ENCODE measurements at places on chromosomes 3 and 15.

- DNase-seq, result no peak
Measured at GRCh38 chr15:90582553-90582952, 52.8 kb downstream of the CRTC3 start.

GRCh38 chr3:57794501-57794900 lies 38.4 kb downstream of the SLMAP start:
- DNase-seq, result no peak

- DNase-seq, result no peak
Measured at GRCh38 chr3:52535411-52536111, 844 bp upstream of the UQCC5 start.

GRCh38 chr3:190281308-190282051 lies 40.8 kb downstream of the CLDN1 start:
- no peak for DNase-seq

- no peak for DNase-seq
Measured at GRCh38 chr3:194019398-194020165, 116.4 kb upstream of the HES1 start.

DNA sequence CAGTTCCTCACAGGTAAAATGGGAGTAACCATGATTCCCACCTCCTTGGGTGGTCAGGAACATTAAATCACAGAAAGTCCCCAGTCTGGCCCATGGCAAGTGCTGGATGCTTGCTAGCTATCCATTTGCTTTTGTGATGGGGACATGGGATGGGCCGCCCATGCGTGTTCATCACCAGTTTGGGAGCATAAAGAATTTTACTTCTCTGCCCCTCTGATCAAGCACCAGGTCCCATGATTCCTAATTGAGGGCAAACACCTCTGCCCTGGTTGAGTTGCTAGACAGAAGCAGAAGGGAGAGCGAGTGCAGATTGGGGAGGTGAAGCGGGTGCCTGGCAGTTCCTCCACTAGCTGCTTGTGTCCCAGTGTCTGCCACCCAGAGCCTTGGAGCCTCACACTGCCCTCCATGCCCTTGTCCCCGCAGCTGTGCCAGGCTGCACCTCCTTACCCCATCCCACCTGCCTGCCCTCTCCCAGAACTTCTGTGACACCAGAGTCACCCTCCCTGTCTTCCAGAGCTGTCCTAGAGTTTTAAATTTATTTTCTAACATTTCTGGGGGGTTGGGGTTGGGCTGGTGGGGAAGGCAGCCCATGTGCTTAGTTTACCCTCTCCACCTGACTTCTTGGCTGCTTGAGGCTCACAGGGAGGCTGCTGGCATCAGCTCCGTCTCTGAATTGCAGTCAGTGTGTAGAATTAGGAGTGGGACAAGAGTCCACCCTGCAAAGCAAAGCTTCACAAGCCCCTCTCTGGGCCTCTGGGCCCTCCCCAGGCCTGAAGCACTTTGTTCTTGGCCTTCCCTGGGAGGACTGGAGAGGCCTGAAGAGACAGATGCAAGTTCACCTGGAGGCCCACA lies 18.4 kb downstream of the CFAP100 start:
- no peak for DNase-seq

GRCh38 chr3:188452158-188452772 lies 298.3 kb downstream of the LPP start:
- DNase-seq, result no peak

- DNase-seq, result no peak
Measured at GRCh38 chr15:69610277-69610676, 157.7 kb downstream of the RPLP1 start.

GRCh38 chr3:192445770-192446644 lies 281.3 kb downstream of the FGF12 start:
- peak; percentile 14 for DNase-seq

DNA sequence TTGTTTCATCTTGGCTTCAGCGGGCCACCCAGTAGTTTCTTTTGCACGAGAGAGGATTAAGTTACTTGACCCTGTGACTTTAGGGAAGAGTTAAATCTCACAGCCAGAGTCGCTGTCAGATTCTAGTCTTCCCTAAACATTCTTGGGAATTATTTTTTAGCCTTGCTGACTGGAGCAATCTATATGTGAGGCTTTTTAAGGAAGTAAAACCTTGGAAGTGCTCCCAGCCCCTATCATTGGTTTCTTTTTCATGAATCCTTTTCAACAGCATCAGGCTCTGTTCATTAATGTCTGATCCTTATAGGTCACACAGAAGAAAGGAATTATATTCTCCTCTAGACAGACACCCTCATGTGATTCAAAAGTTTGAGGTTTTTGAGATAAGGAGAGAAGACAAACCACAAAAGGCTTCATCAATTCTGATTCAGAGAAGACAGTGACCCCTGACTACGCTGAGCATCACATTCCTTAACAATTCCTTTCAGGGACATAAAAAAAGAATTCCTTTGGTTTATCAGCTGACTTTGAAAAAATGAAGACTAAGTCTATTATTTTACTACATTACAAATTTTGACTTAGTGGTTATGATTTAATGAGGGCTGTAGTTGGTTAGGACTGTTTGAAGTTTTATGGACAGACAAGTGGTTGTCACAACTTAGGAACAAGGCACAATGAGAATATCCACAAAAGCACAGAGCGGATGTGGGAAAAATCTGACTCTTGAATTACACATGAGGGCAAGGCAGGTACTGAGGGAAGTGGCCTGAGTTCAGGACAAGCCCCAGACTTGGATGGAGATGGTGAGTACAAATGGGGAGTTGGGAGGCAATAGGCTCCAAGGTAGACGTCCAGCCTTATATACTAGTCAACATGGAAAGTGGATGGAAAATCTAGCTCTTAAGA lies 171.1 kb upstream of the STT3B start:
- peak; percentile 61 for DNase-seq

GRCh38 chr3:40120067-40120692 lies 189.3 kb upstream of the EIF1B start:
- no peak for DNase-seq

GRCh38 chr15:66287461-66288057 lies 5.8 kb upstream of the DIS3L start:
- peak; percentile 51 for DNase-seq

DNA sequence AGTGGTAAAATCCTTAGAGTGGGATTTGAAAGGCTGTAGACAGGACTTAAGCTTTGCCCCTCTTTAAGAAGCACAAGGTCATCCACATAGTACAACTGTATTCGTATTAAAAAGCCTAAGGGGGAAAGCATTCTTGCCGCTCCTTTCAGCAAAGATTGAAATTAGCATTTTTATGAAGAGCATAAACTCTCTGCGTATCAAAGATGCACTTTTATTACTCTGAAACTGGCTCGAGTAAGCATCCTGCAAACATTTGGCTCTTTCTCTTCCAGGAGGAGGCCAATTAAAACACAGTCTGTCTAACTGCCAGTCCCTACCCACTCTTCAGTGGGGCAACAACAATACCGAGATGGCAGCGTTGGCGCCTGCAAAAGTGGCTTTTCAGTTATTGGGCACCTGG lies 192.5 kb upstream of the TPRG1 start:
- no peak for DNase-seq

DNA sequence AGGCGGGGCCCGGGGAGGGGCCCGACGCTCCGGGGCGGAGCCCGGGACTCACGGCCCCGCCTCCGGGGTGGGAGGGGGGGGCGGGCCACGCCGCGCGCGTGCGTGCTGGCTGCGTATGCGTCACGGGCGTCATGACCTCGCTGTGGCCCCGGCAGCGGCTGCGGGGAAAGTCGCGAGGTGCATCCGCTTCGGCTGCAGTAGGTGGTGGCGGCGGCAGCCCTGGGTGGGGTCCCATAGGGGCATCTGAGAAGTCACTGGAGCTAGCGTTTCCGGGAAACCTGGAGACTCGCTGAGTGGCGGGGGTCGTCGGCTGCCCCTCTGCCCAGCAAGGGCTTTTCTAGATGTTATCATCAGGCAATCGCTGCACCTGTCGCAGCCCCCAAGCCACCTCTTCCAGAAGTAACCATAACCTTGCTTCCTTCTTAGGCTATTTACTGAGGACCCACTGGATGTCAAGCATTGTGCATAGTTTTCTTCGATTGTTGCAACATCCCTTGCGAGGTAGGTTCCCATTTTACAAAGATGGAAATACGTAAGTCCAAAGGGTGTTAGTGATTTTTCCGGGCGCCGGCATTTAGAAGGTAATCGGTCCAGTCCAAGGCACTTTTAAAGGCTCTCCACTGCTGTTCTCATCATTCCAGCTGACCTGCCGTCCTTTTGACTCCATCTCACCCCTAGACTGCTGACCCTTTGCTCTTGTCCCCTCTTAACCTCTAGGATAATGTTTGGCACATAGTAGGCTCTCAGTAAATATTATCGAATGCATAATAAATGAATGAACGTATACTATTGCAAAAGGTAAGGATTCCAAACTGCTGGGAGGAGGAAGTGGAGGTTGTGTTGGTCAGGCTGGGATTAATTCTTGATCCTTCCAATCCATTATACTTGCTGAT lies at the start of gene GDPGP1:
TSS of gene GDPGP1 (plus strand) at position 114 of the 893 bp plus-strand sequence. CDS start 6,700 bp downstream, outside the sequence.
- DNase-seq, result no peak

DNA sequence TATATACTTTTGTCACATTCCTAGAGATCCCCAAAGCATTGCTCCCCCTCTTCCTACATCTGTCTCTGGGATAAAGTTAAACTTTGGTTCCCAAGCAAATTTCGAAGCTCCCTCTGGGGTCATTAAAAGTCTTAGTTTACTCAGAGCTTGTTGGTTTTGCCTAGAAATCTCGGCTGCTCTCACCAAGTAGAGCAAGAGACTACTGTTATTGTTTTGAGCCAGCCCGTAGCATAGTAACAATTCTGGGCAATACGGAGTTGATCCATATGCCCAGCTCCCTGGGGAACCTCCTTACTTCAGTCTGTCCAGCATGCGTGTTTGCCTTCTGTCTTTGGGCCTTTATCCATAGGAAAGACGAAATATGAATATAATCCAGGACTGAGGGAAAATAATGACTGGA lies 10.0 kb upstream of the P3H2 start:
- DNase-seq, result no peak

- DNase-seq, result no peak
Measured at GRCh38 chr3:55746808-55747413, 259.8 kb upstream of the WNT5A start.

- no peak for DNase-seq
Measured at GRCh38 chr15:44813231-44813630, 76.9 kb downstream of the TRIM69 start.

- DNase-seq, result no peak
Measured at GRCh38 chr3:59660376-59660775, 610.6 kb upstream of the CFAP20DC start.

- DNase-seq, result no peak
Measured at GRCh38 chr3:11275926-11276325, 3.7 kb downstream of the ATG7 start.

- no peak for DNase-seq
Measured at GRCh38 chr3:125959317-125960065, 9.5 kb upstream of the ROPN1B start.

DNA sequence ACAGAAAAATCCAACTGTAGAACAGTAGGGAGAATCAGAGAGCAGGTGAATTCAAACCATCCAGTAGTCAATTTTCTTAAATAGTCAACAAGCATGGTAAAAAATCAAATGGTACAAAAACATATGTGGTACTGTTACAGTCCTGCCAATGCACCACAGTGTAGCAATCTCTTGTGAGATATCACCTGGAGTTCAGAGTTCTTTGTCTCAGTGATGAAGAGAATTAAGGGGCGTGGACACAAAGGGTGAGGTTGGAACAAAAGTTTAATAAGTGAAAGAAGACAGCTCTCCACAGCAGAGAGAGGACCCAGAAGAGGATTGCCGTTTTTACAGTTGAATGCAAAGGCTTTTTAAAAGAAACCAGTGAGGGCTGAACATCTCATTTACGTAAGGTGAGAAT lies 113.2 kb downstream of the NEO1 start:
- no peak for DNase-seq

GRCh38 chr3:38834110-38834509 lies 18.1 kb upstream of the SCN10A start:
- peak; percentile 89 for DNase-seq

DNA sequence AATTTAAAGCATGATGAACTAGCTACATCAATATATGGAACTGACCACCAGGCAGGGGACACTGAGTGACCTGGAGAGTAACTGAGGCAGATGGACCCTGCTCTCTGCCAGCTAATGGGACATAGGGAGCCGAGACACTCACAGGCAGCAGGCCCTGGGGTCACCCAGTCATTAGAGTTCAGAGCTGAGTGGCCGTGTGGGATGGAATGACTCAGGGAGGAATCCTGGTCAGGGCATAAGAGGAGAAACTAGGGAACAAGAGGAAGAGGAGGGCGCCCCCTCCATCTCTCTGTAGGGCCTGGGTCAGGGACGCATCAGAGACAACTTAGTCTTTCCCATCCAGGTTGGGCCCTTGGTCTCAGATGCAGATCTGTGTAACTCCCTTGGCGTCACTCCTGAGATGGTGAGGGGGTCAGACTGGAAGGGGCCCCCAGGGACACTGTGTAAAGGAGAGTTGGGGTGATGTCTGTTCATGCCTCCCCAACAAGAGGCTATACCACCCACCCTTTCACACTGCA lies 39.8 kb downstream of the CCDC12 start:
- no peak for DNase-seq

DNA sequence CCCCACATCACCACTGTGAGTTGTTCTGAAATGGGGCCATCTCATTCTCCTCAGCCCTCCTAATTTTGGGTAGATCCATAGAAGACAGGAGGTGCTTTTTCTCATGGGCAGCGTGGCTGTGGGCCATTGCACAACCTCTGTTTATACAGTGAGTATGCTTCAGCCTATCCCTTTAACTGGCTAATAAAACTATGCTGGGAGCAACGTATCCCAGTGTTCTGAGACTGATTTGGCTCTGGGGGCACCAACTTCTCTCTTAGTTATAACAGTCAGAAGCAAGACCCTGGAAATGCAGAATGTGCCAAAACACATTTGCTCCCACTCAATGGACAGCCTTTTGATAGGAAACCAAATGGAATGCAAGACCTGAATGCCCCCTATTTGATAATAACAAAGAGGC lies 97.1 kb upstream of the ICE2 start:
- DNase-seq, result no peak

DNA sequence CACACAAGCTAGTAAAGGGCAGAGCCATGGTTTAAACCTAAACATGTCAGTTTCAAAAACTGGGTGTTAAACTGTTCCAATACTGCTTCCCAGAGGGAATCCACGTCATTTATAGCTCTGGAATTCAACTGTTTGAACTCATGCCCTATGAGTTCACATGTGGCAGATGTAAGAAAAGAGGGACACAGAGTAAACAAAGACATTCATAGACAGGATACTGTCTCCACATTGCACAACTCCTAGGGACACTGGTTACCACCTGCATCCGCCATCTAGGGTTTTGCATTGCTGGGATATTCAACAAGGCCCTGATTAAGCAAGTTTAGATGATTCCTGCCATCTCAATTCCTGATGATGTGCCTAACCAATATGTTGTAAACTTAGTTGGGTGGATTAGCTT lies 134.1 kb upstream of the COL8A1 start:
- no peak for DNase-seq

All from urothelium cell line (cell line).